Stimulated activated CD4-positive, alpha-beta T cell treated with anti-CD3 and anti-CD28 coated beads, Interleukin-1b, Interleukin-23, amount 100 ng/mL, for 1 hour (primary cell): ENCODE measurements at places on chromosomes 11 and 22.

GRCh38 chr11:13134886-13135285, 125.8 kb downstream of the RASSF10 start:
- DNase-seq = no peak

DNA sequence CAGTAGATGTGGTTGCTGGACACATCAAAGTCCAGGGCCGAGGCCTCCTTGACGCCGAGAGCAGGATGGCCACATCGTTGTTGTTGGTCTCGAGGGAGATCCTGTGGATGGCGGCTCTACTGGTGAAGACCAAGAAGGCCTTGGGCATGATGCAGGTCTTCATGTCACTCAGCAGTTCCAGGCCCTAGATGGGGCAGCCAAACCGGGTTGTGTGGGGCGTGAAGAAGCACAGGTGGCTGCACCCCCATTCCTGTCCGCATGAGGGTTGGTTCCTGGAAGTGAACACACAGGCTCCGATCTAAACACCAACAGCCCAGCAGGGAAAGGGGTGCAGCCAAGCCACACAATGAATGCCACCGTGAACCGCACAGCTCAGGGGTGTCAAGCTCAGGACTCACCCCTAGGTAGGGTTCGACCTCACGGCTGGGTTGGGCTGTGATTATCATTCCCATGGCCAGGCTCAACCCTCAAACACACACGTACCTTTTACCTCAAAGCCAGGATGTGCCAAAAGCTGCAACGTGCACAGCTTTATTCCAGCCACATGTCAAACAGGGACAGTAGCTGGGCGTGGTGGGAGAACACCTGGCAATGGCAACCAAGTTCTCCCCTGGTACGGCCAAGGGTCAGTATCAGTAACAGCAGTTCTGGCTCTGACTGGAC, 132.3 kb downstream of the CRYBB2 start:
- no peak for DNase-seq

- no peak for DNase-seq
Measured at GRCh38 chr11:75568616-75569219, 6.7 kb downstream of the SERPINH1 start.

DNA sequence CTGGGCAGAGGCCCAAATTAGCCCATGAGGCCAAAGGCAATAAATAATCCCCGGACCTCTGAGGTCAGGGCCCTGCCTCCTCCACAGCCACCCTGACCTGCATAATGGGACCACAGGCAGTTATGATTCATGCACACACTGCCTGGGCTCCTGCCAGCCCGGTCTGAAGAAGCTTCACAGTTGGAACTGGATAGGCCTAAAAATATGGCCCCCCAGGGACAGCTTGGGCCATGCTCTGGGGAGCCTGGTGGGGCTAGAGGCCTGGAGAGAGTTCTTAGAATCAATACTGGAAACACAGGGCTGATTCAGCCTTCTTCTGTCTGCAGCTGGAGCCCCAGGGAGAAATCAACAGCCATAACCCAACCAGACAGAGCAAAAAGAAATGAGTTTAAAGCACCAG, 112.8 kb upstream of the CADM1 start:
- no peak for DNase-seq

- DNase-seq = no peak
Measured at GRCh38 chr11:44731685-44732430, 5.1 kb downstream of the TSPAN18 start.

DNA sequence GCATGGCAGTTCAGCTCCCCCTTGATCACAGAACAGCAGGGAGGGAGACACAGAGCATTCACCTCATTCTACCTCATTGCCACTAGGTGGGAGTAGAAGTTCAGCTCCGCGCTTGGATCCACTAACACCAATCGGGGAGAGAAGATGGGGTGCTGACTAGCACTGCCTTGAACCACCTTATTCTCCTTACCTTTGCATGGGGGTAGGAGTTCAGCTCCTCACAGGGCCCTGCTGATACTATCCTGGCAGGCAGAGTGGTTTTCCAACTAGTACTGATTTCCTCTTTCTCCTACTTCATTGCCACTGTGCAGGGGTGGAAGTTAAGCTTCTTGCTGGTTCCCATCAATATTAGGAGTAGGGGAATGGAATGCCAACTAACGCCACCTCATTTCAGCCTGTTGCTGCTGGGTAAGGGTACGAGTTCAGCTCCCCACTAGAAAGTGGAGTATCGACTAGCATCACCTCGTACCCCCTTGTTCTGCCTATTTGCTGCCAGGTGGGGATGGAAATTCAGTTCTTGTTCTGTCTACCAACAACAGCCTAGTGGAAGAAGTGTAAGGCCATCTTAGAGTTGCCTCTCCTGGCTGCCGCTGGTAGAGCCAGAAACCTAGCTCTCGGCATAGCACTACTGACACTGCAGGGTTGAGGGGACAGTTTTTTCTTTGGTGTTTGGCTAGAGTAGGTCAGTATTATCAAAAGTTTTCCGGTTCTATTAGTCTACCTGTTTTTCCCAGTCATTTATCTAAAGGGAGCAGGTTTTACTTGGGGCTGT, 550.9 kb upstream of the CCDC90B start:
- DNase-seq = no peak

- peak; percentile 73 for DNase-seq
Measured at GRCh38 chr11:120511116-120511819, at the start of gene GRIK4. TSS of gene GRIK4 (plus strand) at chr11:120511748. CDS start at chr11:120660319, 148,571 bp downstream.

- no peak for DNase-seq
Measured at GRCh38 chr11:95299078-95299679, 68.2 kb upstream of the SESN3 start.

DNA sequence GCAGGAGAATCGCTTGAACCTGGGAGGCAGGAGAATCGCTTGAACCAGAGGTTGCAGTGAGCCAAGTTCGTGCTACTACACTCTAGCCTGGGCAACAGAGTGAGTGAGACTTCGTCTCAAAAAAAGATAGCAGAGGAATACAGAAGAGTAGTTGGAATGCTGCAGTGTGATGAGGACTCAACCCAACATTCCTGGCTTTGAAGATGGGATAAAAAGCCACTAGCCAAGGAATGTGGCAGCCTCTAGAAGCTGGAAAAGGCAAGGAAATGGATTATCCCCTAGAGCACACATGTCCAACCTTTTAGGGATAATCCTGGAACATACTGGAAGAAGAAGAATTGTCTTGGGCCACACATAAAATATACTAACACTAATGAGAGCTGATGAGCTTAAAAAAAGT, 13.9 kb downstream of the SLC25A17 start:
- DNase-seq = no peak

DNA sequence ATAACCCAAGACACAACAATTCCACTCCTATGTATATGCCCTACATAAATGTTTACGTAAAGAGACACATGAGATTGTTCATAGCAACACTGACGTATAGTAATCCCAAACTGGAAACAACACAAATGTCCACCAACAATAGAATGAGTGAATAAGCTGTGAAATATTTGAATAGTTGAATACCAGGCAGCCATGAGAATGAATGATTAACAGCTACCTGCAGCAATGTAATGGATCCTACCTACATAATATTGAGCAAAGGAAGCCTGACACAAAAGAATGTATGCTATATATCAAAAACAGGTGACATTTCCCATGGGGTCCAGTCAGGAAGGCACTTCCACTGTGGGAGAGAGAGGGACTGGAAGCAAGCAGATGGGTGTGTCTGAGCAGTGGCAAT, 92.8 kb upstream of the LINC01488 start:
- DNase-seq = no peak

- no peak for DNase-seq
Measured at GRCh38 chr11:95556011-95556341, 233.6 kb downstream of the FAM76B start.

DNA sequence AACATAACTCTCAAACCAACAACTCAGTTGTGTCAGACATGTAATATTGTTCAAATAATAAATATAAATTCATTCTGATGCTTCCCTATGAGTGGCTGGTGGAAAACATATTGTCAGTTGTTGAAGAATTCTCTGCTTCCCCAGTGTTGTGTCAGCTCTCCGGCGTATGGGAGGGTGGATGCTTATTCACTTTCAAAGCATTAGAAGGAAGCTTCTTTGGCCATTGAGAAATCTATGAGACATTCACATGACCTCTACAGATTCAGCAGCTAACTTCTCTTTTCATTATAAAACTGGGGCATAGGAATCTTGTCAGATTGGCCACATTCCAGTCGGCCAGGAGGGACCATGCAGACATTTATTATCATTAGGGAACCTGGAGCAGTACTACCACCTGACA, 2.9 kb downstream of the OR51V1 start:
- no peak for DNase-seq

DNA sequence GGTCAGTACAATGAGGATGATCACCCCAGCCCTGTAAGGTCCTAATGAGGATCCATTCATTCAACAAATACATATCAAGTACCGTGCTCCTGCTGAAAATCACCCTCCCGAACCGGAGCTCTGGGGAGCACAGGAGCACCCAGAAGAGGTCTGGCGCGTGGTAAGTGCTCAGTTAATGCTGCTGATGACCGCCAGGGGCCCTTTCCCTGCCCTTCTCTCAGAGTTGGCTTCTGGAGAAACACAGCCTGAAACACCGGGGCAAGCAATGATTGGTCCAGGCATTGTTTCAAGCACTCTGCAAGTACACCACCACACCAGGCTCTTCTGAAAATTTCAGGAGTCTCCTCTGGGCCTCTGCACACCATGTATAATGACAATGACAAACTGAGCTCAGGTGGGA, 3.8 kb upstream of the CCDC86 start:
- DNase-seq = no peak

GRCh38 chr11:2825261-2825888, 60.2 kb downstream of the CDKN1C start:
- DNase-seq = no peak

- no peak for DNase-seq
Measured at GRCh38 chr22:44204739-44205515, 24.2 kb downstream of the PARVG start.

DNA sequence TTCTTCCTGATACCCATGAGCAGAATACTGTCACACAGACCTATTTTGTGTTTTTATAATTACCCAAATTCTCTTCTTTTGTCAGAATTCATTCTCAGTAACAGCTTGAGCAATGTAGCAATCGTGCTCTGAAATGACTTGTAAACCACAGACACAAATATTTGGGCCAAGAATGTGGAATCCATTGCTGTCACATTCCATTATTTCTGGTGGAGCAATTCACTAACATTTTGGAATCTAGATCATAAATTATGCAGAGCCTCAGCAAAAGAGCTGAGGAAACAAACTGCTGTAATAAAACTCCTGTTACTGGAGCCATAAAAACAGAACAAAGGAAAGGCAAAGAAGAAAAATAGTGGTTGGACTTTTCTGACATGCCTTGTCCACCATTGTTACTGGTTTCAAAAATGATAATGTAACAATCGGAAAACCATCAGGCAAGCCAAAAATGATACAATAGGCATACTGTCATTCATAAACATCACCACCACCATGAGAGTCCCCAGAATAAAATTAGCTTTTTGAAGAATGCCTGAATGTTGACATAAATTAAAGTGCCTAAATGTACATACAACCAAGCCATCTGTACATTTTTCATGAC, 223.4 kb upstream of the PITPNB start:
- DNase-seq = no peak

DNA sequence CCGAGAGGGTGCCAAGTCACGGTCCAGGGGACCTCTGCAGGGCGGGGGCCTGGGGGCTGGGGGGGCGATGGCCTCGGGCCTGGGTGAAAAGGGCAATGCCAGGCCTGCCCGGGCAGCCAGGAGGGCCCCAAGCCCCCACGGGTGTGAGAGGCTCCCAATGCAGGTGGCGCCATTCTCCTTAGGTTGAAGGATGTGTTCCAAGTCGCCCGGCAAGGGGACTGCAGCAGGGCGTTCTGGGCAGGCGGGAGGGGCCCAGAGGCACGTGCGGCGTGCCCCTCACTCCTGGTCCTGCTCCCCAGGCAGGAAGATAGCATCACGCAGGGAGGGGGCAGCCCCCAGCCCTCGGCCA, 730 bp upstream of the TNNI2 start:
- no peak for DNase-seq

- peak; percentile 57 for DNase-seq
Measured at GRCh38 chr11:910589-911030, at the start of gene CHID1. TSS of gene CHID1 (minus strand) at chr11:910810. CDS start at chr11:904816, 5,994 bp downstream.

GRCh38 chr11:93591247-93591898, 48.2 kb upstream of the SMCO4 start:
- DNase-seq = no peak

GRCh38 chr11:123122852-123123251, 60.9 kb upstream of the HSPA8 start:
- no peak for DNase-seq

- no peak for DNase-seq
Measured at GRCh38 chr22:43532301-43533155, 120.7 kb downstream of the MPPED1 start.

DNA sequence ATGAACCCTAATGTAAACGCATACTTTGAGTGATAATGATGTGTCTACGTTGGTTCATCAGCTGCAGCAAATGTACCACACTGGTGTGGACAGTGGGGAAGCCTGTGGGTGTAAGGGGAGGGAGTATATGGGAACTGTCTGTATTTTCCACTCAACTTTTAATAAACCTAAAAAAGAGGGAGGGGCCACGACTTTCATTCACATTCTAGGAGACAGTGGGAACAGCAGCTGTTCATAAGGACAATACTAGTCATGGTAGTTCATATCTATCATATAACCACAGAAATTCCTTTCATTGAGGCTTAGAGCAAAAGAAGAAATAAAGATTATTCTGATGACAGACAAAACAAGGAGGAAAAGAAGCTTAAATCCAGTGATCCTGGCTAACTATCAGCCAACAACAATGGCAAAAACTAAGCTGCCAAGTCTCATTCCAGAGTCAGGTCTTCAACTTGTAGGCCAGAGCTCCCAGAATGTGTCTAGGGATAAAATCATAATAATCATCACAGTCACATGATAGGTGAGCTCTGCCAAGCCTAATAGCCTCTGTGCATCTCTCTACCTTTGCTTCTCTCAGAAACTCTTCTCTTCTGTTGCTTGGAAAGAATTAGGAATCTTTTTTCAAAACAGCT, 59.4 kb upstream of the CHRM4 start:
- DNase-seq = no peak

DNA sequence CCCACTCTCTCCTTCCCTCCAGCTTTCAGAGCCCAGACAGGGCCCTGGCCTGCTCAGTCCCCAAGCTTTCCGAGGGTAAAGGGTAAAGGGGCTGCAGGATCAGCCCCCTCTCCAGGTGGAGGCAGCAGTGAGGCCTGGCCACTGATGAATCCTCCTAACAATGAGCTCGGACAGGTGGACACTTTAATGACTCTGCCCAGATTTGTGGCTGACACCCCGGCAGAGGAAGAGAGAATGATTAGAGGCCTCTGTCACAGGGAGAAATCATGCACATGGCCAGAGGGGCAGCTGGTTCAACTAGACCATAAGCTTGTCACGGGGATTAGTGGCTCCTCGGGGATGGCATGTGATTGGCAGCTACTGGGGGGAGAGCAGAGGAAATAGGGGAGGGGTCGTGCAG, 587.5 kb upstream of the B3GAT1 start:
- DNase-seq = no peak

- no peak for DNase-seq
Measured at GRCh38 chr11:118625036-118625690, 17.7 kb downstream of the PHLDB1 start.

GRCh38 chr11:108970221-108970991, 305.5 kb downstream of the DDX10 start:
- DNase-seq = no peak
